CD4-positive, alpha-beta T cell (primary cell): ENCODE measurements at places on chromosomes 13 and 19. TPM values are rescaled to one million over a fixed set of nuclear protein-coding genes. Genes with fewer than 3 reads are reported as not detected.
A peak's percentile ranks its signal among the peaks of the same experiment; 100 is the strongest.

Gene SLC17A7
- not detected for total RNA-seq

Gene CEACAM5
- not detected for total RNA-seq

Gene TRAPPC5
- 41.3 TPM for total RNA-seq

Gene PSG11
- total RNA-seq: not detected

Gene SHKBP1
- 92.9 TPM for total RNA-seq

Gene CEBPA
- 0.84 TPM for total RNA-seq

Gene SLITRK5
- 0.03 TPM for total RNA-seq

Gene CCL25
- not detected for total RNA-seq

Gene NLRP5
- total RNA-seq: not detected

Gene SH3GL1
- total RNA-seq: 40.9 TPM

Gene HMGB1
- total RNA-seq: 448 TPM

DNA sequence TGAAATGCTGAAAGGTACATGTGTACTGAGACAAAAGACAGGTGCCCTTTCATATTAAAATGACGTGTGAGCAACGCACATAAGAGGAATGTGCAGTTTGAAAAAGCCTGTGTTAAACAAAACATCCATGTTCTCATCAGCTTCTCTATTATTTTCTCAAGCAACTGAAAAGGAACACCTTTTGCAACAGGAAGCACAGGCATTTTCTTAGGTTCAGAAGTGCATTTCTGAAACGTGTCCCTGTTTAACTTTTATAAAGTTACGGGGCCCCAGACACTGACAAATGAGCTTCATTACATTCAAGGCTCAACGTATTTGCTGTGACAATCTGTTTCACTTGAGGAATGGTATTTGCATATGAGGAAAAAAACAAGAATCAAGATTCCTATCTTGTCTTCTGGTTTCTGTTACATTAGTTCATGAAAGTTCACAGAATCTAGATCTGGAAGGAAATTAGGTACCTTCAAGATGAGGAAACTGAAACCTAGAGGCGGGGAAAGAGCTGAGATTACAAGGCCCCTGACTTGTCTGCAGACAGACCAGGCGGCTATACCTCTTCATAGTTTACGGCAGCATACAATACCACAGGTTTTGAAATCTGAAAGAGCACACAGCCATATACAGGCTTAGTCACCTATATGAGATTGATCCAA lies 431.7 kb downstream of the KLF12 start:
- DNase-seq: peak; percentile 58

GRCh38 chr19:1225440-1226226 lies 12.2 kb downstream of the CBARP start:
- no peak for DNase-seq

- no peak for DNase-seq
Measured at GRCh38 chr19:51078731-51079130, 4.0 kb downstream of the KLK14 start.

DNA sequence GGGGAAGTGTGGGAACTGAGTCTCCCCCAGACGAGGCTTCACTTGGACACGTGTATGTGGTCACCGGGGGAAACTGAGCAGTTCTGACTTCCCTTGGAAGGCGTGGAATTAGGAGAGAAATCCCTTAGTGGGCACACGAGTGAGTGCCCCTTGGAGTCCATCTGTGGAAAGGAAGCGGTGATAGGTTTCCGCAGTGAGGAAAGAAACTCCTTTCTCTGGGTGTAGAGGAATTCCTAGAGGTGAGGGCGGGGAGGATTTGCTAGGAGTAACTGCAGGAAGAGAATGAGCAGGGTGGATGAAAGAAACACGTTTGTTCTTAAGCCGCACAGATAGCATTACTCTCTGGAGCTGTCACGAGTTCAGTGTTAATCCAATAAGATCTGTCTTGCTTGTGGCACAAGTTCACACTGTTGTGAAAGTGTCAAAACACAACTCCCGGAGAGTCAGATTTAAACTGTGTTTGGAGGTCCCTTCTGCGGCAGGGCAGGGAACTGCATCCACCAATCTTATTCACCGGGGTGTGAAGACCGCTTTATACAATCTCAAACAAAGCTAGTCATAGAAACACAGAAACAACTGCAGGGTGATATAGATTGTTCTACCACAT lies 1.2 kb downstream of the KL start:
- peak; percentile 40 for DNase-seq

DNA sequence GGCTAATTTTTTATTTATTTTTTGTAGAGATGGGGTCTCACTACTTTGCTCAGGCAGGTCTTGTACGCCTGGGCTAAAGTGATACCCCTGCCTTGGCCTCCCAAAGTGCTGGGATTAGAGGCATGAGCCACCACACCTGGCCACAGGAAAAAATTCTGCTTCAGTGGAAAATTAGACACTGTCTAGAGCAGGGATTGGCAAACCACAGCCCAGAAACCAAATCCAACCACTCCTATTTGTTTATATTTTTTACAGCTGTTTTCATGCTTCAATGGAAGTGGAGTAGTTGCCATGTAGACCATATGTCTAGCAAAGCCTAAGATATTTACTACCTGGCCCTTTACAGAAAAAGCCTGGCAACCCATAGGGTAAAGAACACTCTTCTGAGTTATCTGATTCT lies 123.7 kb upstream of the MRI1 start:
- no peak for DNase-seq

DNA sequence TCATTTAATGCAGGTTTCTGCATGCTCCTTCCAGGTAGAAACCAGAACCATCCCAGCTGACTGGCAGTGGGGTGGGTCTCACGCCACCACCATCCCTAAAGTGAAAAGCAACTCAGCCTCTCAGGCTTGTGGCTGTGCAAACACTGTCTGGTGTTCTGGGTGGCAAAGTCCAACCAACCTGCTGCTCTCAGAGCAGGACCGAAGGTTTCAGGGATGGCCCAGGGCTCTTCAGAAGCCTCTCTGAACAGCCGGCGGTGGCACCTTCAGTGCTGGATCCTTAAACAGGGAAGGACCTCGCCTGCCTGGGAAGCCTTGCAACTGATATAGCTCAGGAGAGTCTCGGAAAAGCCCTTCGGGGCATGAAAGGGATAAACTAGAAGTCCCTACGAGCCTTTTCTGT lies 100.8 kb downstream of the COL4A1 start:
- DNase-seq: no peak

GRCh38 chr19:32437096-32437495 lies 31.5 kb downstream of the DPY19L3 start:
- DNase-seq: no peak

DNA sequence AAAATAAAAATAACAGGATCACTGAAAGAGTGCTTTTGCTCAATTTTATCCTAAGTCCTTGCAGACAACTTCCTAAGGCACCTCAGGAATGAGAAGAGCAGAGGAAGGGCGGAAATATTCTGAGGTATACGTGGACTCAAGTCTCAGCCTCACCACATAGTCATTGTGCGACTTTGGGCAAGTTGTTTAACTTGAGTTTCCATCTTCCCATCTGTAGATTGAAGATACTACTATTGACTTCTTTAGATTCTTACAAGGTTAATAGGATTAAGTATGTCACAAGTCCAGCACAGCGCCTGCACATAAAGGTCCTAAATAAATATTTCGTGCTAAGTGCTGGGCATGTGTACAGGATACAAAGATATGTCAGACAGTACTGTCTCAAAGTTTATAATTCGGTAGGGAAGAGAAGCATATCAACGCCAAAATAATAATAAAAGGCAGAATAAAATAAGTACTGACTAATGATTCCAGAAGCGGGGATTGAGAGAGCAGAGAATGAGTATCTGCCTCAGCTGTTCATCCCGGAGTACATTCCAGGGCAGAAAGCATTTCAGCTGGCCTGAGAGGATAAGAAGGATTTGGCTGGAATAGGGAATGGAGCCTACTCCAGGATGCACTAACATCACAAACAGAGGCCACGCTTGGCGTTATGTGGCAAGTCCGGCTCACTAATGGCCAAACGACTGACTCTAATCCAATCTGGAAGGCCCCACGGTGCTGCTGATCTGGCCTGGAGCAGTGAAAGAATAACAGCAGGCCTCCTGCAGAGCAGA lies 139.7 kb downstream of the FLT1 start:
- no peak for DNase-seq

DNA sequence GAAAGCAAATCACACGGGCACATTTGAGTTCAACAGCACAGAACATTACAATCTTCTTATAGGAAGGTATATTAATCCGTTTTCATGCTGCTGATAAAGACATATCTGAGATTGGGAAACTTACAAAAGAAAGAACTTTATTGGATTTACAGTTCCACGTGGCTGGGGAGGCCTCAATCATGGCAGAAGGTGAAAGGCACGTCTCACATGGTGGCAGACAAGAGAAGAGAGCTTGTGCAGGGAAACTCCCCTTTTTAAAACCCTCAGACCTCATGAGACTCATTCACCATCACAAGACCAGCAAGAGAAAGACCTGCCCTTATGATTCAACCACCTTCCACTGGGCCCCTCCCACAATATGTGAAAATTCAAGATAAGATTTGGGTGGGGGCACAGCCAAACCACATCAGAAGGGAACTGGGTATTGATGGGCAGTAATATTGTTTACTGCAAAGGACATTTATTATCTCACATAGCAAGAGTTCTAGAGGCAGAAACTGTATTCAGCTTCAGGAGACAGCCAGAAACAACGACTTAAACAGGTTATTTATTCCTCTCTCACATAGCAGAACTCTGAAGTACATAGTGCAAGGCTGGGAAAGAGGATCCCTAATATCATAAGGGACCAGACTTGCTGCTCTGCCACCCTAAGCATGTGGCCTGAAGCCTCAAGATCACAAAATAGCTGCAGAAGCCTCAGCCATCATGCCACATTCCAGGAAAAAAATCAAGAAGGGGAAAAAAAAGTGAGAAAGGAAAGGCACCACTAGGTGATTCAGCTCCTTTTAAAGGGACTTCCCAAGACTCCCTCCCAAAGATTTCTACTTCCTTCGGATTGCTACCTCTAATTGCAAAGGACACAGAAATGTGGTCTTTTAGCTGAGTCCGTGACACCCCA lies 23.1 kb downstream of the FXYD5 start:
- no peak for DNase-seq

GRCh38 chr13:112893570-112894422 lies 75.2 kb upstream of the MCF2L start:
- peak; percentile 66 for DNase-seq

- peak; percentile 12 for DNase-seq
Measured at GRCh38 chr13:33487575-33488243, 202.2 kb upstream of the STARD13 start.

GRCh38 chr13:48220592-48220980 lies 12.4 kb upstream of the ITM2B start:
- no peak for DNase-seq

DNA sequence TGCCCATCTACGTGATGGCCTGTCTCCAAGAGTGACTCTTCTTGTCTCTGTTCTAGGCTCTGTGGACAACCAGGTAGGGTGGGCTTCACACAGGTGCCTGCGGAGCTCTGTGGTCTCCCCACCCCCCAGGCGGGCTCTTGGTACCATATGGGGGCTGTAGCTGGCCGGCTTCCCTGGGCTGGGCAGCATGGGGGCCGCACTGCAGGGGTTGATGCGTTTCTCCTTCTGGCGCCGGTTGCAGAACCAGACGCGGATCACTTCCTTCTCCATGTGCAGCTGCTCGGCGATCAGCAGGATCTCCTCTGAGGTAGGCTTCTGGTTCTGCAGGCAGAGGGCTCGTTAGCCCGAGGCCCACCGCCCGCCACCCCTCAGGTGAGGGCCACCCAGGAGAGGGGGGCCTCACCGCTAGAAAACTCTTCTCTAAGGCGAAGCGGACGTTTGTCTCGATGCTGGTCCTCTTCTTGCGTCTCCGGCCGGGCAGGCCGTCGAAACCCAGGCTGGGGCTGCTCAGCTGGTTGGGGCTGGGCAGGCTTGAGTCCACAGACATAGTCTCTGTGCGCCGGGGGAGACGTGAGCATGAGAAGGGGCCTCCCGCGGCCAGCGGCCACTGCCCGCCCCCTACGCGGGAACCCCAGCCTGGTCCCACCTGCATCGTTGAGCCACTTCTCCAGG lies 19.3 kb downstream of the ZNF574 start:
- no peak for DNase-seq

DNA sequence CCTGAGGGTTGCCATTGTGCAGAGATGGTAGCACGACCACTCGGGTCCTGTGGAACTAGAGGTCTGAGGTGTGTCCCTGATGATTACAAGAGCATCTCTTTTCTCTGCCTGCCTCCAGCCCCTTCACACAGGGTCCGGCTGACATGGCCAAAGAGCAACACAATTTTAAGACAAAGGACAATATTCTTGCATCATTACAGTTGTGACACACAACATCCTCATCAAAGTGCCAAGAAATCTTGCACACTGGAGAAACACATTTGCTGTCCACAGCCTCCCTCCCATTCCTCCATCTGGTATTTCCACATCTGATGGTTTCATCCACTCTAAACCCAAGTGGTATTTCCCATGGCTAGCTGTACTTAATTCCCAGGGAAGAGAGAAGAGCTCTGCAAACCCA lies 12.8 kb downstream of the COL4A1 start:
- no peak for DNase-seq

DNA sequence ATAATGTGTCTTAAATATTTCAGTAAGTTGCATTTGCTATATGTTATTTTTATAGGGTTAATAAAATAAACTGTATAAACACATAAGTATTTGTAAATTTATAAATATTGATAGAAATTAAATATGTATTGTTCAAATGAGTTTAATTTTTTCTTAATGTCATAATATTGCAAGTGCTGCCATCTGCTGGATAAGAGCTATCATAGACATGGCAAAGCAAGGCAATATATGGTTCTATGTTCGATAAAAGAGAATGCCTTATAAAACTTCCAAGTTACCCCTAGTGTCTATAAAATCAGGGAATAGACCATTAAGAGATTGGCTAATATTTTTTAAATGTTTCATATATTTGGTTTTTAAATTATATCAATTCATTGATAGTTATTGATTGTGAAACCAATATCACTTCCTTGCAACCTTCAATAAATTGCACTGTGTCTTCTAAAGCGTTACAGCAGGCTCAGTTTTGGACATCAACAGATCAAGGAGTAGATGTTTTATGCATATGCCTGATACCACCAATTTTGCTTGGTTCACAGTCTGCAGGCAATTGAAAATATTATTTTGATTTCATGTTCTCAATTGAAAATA lies 29.0 kb upstream of the SLITRK6 start:
- DNase-seq: no peak

- DNase-seq: no peak
Measured at GRCh38 chr13:20190481-20191310, 2.0 kb downstream of the GJB2 start.

DNA sequence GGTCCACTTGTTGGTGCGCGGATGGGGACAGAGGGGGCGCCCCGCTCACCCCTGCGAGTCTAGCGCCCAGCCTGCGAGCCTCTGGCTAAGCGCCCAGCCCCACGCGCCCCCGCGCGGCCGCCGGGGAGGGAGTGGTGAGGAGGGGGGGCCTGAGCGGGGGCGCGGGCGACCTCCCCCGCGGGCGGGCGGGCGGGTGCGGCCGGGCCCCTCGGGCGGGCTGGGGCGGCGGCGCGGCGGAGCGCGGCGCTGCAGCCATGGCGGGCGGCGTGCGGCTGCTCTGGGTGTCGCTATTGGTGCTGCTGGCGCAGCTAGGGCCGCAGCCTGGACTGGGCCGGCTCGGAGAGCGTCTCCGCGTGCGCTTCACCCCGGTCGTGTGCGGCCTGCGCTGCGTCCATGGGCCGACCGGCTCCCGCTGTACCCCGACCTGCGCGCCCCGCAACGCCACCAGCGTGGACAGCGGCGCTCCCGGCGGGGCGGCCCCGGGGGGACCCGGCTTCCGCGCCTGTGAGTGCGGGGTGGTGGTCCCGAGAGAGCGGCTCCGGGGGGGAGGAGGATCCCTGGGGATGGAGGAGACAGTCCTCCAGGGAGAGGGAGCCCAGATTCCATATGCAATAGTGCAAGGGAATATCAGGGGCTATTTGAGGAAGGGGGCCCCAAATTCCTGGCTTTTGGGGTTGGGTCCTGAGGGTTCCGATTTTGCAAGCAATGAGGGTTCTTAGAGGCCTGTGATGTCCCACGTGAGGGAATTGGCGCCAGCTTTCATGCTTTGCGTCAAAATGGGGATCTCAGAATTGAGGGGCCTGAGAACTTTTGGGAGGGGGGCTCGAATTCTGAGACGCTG lies at the start of gene LTBP4:
Gene LTBP4 (plus strand): TSS at position 236 of the 841 bp plus-strand sequence. CDS start 19 bp downstream, at position 255.
- peak; percentile 63 for DNase-seq
